T-helper 1 cell (primary cell): ENCODE measurements at places on chromosomes 7 and 10.

DNA sequence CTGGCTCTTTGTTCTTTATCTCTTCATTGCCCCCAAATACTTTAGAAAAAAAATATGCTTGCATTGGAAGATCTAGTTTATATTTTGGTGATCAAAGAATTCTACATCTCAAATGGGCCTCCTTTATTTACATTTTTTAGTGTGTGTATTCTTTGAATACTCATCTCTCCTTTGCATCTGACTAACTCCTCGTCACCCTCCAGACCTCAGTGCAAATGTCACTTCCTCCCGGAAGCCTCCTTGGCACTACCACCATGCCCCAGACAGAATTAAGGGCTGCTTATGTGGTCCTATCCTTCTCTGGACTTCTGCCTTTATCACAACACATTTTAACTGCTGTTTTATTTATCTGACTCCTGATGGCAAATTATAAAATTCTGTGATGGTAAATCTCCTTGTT, 52.0 kb upstream of the PPP1R3C start:
- DNase-seq, result no peak

- no peak for DNase-seq
Measured at GRCh38 chr7:108313086-108313485, 143.2 kb downstream of the NRCAM start.

DNA sequence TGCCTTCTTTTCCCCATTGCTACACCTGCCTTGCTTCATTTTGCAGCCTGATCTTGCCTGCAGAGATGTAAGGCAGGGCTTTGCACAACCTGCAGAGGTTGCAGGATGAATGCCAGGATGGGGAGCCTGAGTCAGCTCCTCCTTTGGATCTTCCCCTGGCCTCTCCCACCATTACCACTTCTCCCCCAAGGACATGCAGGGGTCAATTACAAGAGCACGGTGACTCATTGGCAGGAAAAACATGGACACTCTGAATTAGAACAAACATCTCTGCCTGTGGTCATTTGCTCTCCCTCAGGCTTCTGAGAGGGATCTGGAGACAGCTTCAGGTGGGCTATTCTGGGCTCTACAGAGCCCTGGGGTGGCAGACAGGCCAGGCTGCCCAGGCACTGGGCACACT, 89.2 kb downstream of the HERPUD2 start:
- no peak for DNase-seq

GRCh38 chr10:93178226-93178625, 104.5 kb downstream of the CYP26A1 start:
- DNase-seq, result no peak

- DNase-seq, result no peak
Measured at GRCh38 chr10:133117688-133118071, 30.0 kb downstream of the ADGRA1 start.

DNA sequence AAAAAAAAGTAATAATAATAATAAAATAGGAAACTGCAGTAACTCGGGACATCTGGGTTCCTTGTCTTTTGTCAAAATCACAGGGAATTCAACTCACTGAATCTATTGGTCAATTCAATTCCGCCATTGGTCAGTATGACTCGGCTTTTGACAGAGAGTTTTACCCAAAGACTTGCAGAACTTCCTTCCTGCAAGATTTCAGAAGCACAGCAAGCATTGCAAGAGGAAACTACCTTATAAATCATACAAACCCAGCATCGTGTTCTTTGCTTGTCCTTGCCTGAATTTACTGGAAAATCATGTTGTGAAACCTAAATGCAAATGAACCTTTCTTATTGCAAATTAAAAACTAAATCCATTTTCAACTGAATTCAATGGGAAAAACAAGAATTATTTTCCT, 15.5 kb downstream of the KLF6 start:
- no peak for DNase-seq

DNA sequence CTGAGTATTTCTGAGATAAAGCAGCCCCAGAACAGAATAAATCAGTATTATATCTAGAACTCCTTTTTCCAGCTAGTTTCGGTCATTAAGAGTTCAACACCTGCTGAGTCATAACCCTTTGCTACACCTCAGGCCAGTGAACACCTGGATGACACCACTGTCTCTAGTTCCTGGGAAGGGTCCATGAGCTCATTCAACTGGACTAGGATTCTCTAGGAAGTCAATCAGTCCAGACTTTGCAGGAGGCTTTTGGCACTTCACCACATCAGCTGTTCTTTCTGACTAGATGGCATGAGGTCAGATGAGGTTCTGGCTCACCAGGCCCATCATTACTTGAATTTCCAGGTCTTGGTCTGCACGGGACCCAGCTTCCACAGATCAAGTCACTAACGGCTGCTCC, 11.7 kb downstream of the SLC39A12 start:
- DNase-seq, result no peak

- DNase-seq, result no peak
Measured at GRCh38 chr7:35485436-35485835, 209.5 kb downstream of the HERPUD2 start.

GRCh38 chr10:1589257-1589656, 148.1 kb downstream of the ADARB2 start:
- no peak for DNase-seq

DNA sequence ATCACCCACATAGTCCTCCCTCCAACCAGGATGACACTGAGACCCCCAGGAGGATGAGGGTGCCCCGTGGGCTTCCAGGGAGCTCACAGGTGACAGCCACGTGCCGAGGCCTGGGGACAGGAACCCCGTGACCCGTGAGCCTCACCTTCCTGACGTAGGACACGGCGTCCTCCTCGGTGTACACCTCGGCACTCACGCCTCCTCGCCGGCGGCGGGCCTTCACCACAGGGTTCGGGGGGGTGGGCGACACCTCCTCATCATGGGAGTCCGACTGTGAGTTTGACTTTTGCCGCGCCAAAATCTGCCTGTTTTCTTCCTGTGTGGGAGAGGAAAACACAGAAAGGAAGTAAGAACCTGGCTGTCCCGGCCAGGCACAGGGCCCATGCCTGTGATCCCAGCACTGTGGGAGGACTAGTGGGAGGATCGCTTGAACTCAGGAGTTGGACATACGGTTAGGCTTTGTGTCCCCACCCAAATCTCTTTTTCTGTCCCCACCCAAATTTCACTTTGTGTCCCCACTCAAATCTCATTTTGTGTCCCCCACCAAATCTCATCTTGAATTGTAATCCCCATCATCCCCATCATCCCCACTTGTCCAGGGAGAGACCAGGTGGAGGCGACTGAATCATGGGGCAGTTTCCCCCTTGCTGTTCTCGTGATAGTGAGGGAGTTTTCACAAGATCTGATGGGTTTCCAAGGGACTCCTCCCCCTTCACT, 45.9 kb upstream of the DNAAF5 start:
- no peak for DNase-seq

DNA sequence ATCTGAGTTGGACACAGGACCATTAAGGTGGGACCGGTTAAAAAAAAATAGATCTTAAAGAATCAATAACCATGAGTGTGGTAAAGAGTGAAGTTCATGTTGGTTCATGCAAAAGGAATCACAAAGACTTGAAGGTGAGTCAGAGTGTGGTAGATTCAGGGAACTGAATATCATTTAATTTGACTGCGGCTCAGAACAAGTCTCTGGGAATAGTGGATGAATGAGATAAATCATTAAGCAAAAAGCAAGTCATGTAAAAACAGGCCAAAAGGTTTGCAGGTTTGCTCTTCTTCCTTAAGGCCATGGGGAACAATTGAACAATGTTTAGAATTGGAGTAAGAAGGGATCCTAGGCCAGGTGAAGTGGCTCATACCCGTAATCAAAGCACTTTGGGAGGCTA, 385.8 kb downstream of the ETV1 start:
- no peak for DNase-seq

DNA sequence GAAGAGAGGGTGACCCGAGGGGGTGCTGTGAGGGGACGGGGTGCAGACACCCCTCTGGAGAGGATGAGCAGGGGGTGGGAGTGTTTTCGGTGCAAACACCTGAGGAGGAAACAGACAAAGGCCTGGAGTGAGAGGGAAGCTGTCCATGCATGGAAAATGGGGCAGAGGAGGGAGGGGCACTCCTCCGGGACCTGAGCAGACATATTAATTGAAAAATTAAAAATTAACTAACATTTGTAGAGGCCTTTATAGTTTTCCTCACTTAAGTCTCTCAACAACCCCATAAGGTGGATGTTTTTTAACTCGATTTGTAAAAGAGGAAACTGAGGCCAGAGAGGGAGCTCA, 1.2 kb downstream of the VPS37D start:
- no peak for DNase-seq

- DNase-seq, result no peak
Measured at GRCh38 chr7:155831807-155832524, 19.7 kb upstream of the SHH start.
